ENCODE measurements at places on chromosomes 12 and 14.

DNA sequence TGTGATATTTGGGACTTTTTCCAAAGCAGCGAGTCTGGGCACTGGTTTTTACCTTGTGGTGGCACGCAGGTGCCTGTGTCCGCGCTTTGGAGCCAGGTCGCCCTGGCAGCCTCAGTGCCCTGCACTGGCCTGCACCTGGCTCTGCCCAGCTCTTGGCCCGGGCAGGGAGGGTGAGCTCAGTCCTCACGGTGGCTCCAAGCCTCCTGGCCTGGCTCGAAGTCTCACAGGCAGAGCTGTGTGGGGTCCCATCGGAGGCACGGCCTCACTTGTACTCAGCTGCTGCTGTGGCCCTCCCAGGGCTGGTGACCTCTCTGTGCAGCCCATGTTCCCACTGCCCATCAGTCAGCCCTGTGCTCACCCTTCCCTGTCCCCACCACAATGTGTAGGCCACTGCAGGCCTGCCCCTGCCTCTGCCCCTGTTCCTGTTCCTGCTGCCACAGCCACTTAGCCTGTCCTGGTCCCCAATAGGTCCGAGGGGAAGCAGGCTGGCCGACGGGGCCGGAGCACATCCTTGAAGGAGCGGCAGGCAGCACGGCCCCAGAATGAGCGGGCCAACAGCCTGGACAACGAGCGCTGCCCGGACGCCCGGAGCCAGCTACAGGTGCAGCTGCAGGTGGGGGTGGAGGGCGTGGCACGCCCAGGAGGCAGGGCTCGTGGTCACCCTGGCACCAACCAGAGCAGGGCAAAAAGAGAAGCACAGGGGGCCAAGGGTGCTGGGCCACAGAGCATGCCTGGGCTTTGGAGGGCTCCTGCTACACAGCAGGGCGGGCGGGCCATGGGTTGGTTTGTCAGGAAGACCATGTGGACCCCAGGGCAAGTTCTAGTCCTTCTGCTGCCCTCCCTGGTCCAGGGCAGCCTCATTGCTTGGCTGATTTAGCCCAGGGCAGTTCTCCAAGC, 16.6 kb upstream of the TEX22 start:
- H3K27ac ChIP-seq, result no peak overlapping the region
- no peaks in the 10 kb centered on the region for H3K4me1 ChIP-seq

DNA sequence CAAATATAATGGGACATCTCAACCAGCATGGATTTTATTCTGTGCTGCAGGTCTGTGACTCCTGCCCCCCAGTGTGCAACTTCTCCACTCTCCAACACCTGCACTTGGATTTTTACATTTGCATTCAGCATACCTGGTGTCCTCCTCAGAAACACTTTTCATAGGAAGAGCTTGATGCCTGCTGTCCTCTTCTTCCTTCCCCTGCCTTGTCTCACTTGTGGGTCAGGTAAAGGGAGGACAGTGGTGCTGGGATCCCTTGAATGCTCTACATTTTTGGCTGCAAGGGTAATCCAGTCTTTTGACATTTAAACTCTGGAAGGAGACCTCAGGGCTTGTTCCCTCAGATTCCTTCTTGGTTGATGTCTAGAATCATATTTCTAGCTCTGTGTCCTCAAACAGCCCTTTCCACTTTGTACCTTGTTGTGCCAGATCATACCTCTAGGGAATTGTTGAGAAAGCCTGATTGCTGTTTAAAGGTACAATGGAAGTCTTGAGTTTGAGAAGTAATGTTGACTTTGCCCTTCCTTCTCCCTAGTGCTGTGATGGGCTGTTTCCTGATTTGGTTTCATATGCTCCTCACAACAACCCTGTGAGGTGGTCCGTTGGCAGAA, 12.6 kb downstream of the UBE3B start:
- H3K27ac ChIP-seq, result no peak overlapping the region
- H3K36me3 ChIP-seq, result peaks cover 76% of the 10 kb centered on the region
- no peaks in the 10 kb centered on the region for H3K4me1 ChIP-seq
- no peak for DNase-seq
- H3K27me3 ChIP-seq, result no peaks in the 10 kb centered on the region

DNA sequence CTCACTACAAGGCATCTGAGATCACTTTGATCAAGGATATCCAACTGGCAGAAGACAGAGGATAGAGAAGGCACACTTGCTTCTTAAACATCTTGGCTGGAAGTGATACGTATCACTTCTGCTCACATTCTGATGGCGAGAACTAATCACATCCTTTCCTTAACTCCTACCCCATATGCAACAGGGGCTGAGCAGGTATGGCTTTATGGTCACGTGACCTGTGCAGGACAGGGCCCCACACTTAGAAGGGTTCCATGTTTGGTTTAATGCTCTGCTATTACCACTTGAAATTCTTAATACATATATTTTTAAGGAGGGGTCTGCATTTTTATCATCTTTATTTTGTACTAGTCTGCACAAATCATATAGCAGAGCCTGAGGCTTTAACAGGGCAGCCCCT, 177.3 kb downstream of the SLC15A5 start:
- peaks cover 8% of the 10 kb centered on the region for H3K36me3 ChIP-seq
- H3K4me3 ChIP-seq, result no peak overlapping the region
- H3K27me3 ChIP-seq, result no peaks in the 10 kb centered on the region

DNA sequence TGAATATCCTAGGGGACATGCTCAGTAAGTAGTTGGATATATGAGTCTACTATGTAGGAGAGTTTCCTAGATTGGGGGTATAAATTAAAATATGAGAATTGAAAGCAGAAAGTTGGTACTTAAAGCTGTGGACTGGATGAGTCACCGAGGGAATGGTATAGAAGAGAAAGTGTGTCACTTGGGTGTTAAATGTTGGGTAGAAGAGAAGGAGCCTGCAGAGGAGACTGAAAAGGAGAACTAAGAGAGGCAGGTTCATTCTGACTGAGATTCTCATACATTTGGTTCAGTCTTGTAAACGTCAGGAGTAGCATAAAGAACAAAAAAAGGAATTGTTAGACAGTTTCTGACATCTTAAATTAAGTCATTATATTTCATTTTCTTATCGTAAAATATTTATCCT, 19.9 kb downstream of the LRRC9 start:
- no peak overlapping the region for H3K27ac ChIP-seq
- H3K4me3 ChIP-seq, result no peak overlapping the region
- no peaks in the 10 kb centered on the region for H3K36me3 ChIP-seq
- 0 out of 2 replicates have a peak, but pooled peaks cover 3% of the 10 kb centered on the region for H3K4me1 ChIP-seq
- no peak for DNase-seq

DNA sequence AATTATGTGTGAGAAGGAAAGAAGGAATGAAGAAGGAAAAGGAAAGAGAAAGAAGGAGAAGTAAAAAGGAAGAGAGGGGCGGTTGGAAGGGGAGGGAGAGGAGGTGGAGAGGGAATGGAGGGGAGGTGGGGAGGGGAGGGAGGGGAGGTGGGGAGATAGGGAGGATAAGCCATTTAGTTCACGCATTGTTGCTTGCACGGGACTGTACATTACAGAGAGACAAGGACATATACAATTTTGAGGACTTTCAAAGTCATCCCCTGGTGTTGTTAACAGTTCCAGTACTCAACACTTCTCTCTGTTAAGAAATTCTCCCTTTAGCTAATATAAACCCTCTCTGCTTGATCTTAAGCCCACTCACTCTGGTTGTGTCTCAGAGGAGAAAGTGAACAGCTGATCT, 312.5 kb downstream of the GRIN2B start:
- peaks cover 3% of the 10 kb centered on the region for H3K27me3 ChIP-seq
- H3K36me3 ChIP-seq, result no peaks in the 10 kb centered on the region
- no peak overlapping the region for H3K27ac ChIP-seq

- H3K4me3 ChIP-seq, result no peak overlapping the region
- H3K4me1 ChIP-seq, result peaks cover 12% of the 10 kb centered on the region
- no peak overlapping the region for H3K27ac ChIP-seq
- no peaks in the 10 kb centered on the region for H3K27me3 ChIP-seq
- peaks cover 12% of the 10 kb centered on the region for H3K36me3 ChIP-seq
- no peak for DNase-seq
Measured at GRCh38 chr14:89842837-89843236, 111.7 kb downstream of the EFCAB11 start.

DNA sequence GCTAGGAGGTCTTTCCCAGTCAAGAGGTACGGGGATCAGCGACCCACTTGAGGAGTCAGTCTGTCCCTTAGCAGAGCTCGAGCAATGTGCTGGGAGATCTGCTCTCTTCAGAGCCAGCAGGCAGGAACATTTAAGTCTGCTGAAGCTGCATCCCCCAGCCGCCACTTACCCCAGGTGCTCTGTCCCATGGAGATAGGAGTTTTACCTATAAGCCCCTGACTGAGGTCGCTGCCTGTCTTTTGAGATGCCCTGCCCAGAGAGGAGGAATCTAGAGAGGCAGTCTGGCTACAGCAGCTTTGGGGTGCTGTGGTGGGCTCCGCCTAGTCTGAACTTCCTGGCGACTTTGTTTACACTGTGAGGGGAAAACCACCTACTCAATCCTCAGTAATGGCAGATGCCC, 874.9 kb upstream of the FLRT2 start:
- no peaks in the 10 kb centered on the region for H3K4me1 ChIP-seq
- peaks cover 3% of the 10 kb centered on the region for H3K27me3 ChIP-seq
- DNase-seq, result no peak

DNA sequence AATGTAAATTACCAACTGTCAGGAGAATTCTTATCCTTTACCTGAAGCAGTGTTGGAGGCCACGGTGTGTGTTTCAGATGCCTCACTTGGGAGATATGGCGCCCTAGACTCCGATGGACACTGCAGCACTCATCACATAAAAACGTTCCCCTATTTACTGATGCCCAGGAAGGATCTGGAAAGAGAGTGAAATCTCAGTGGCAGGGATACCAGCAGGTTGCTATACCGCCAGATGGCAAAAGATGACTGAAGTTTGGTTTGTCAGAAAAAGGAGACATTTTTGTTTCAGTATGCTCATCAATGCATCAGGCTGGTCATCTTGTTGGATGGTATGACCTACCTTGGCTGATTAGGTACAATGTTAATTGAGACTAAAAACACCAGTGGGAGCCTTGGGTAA, 4.6 kb downstream of the GIT2 start:
- no peaks in the 10 kb centered on the region for H3K27me3 ChIP-seq
- H3K4me1 ChIP-seq, result peaks cover 31% of the 10 kb centered on the region
- H3K36me3 ChIP-seq, result peaks cover 17% of the 10 kb centered on the region
- DNase-seq, result no peak
- no peak overlapping the region for H3K27ac ChIP-seq

DNA sequence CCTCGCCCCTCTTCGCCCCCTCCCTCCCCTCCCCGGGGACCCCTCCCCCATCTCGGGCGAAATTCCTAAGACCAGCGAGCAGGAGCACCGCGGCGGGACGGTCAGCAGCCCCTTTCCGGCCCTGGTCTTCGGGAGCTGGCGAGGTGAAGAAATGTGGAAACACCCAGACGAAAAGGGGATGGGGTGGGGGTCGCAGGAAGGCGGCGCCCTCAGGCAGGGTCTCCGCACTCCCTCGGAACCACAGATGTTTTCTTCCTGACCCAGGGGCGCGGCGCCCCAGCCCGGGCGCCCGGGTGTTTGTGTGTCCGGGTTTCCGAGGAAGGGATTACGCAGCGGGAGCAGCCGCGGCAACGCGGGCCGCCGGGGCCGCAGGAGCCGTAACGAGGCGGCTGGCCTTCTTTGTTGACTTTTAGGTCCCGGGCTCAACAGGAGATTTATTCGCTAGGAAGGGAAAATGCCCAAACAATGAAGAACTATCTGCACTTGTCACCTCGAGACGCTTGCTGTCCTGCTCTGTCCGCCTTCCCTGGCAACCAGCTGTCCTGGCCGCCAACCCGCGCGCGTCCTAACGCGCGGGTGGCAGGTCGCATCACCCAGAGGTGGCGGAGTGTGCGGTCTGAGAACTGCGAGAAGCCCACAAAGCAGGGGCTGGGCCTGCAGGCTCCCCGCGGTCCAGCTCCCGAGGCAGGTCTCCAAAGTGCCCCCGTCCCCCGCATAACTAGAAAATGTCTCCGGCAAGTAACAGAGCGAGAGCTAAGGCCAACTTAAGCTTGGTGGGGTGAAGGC, 7.0 kb downstream of the FOXA1 start:
- peak overlapping the region; percentile 72 for H3K4me3 ChIP-seq
- H3K36me3 ChIP-seq, result no peaks in the 10 kb centered on the region
- DNase-seq, result peak; percentile 76
- H3K27me3 ChIP-seq, result peaks cover 99% of the 10 kb centered on the region

DNA sequence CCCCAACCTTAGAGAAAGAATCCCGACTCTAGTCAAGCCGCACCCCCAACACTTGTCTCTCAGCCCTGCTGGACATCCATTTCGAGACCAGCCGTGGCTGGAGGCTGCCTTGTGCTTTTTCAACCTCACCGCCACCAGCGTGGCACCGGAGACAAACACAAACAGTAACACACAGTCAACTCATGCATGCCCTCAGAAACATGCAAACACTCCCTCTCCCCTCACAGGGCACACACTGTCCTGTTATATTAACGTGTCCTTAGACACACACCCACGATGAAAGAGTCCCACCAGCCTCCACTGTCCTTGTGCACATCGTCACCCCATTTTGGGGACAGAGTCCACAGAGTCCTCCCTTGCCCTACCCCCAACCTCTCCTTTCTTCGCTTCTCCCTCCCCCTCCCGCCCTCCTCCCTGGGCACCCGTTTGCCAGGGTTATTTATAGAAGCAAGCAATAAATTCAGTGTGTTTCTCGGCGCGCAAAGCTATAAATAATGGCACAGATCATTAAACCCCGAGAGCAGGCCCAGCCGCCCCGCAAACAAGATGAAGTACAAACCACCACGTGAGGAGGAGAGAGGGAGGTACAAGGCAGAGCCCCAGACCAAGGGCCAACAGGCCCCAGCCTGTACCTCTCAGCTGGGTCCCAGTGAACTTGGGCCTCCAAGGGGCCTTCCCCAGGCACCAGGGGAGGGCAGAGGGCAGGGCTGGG, 27.9 kb downstream of the SMUG1 start:
- peaks cover 39% of the 10 kb centered on the region for H3K27me3 ChIP-seq
- H3K36me3 ChIP-seq, result no peaks in the 10 kb centered on the region
- no peak overlapping the region for H3K27ac ChIP-seq
- peaks cover 55% of the 10 kb centered on the region for H3K4me1 ChIP-seq
- no peak for DNase-seq
- H3K4me3 ChIP-seq, result no peak overlapping the region

- no peaks in the 10 kb centered on the region for H3K27me3 ChIP-seq
- H3K4me3 ChIP-seq, result no peak overlapping the region
- H3K27ac ChIP-seq, result no peak overlapping the region
- H3K4me1 ChIP-seq, result peaks cover 9% of the 10 kb centered on the region
- no peak for DNase-seq
- H3K36me3 ChIP-seq, result peaks cover 3% of the 10 kb centered on the region
Measured at GRCh38 chr14:98564006-98564405, 708.0 kb downstream of the BCL11B start.

GRCh38 chr14:27049701-27050100, 451.9 kb upstream of the NOVA1 start:
- no peak for DNase-seq
- no peak overlapping the region for H3K4me3 ChIP-seq
- no peaks in the 10 kb centered on the region for H3K27me3 ChIP-seq
- H3K36me3 ChIP-seq, result 0 out of 2 replicates have a peak, but pooled peaks cover 4% of the 10 kb centered on the region

- H3K27me3 ChIP-seq, result peaks cover 98% of the 10 kb centered on the region
- no peak overlapping the region for H3K27ac ChIP-seq
- no peaks in the 10 kb centered on the region for H3K36me3 ChIP-seq
Measured at GRCh38 chr14:38212111-38212510, 4.4 kb downstream of the SSTR1 start.

GRCh38 chr12:78871566-78871965, 7.0 kb downstream of the SYT1 start:
- H3K4me1 ChIP-seq, result peaks cover 65% of the 10 kb centered on the region
- no peak for DNase-seq
- H3K27me3 ChIP-seq, result no peaks in the 10 kb centered on the region
- no peaks in the 10 kb centered on the region for H3K36me3 ChIP-seq
- H3K27ac ChIP-seq, result peak overlapping the region; percentile 79
- H3K4me3 ChIP-seq, result no peak overlapping the region

Measured in WTC11 (cell line).